ENCODE measurements at places on chromosomes 3 and 15.

GRCh38 chr3:109355625-109356441, 18.5 kb upstream of the DPPA4 start:
- DNase-seq, result no peak

DNA sequence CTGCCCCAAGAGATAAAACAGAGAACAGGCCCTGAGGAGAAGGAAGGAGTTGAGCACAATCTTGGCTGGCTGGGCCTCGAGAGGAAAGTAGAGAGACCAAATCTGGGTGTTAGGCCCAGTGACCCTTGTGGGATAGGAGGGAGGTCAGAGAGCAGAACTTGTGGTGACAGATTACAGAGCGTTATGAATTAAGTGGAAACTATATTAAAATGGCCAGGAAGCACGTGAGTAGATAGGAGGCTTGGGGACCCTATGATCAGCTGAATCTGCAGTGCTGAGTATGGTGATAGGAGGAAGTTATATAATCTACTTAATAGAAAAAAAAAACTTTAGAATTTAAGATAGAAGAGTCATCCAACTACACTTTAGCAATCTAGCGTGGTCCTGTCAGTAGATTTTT, 30.0 kb downstream of the ST6GAL1 start:
- no peak for DNase-seq

DNA sequence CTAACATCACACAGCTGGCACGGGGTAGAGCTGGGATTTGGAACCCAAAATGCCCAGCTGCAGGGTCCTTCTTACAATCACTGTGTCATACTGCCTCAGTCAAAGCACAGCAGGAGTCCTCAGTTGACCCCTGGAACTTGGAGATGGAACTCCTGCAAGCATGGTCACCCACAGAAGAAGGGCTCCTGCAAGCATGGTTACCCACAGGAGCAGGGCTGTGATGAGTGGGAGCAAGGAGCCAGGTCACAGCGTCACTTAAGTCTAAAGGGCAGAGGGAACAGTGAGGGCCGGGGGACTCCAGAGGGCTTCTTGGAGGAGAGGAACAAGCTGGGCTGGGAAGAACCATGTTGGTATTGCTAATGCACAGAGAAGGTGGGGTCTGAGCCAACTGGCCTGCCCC, 24.9 kb downstream of the CCDC33 start:
- DNase-seq, result no peak

GRCh38 chr15:96554541-96554940, 224.0 kb downstream of the NR2F2 start:
- DNase-seq, result no peak

DNA sequence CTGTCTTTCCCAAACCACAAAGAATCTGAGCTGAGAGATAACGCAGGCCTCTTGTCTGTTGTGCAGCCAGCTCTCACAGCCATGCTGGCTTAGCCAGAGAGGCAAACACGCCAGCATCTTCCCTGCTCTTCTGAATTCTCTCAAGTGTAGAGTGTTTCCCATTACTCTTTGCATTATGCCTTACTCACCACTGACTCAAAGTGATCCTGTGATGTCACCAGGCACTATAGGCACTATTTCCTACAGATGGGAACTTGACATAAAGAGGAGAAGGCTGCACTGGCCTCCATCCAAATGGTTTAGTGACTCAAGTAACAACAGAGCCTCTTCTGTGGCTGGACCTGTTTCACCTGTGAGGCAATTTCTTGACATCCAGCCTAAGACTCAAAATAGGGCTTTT, 44.4 kb downstream of the PDZRN3 start:
- peak; percentile 3 for DNase-seq

DNA sequence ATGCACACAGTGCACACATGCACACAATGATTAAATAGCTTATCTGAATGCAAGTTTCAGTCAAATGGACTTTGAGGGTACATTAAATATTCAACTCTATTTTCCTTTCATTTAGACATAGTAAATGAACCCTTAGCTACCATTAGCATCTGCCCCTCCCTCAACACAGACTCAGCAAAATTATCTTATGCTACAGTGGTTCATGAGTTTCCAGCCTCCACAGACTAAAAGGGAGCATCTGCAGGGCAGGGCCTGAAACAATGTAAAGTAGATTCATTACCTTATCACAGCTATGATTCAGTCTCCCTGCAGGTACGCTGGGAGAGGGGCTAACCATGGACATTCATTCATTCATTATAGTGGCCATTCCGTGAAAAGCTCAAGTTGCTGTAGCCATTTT, 329.1 kb downstream of the VGLL3 start:
- DNase-seq, result no peak

GRCh38 chr15:79834495-79834894, 62.3 kb downstream of the MTHFS start:
- no peak for DNase-seq

- no peak for DNase-seq
Observed at GRCh38 chr3:169954142-169954756, 12.4 kb upstream of the SEC62 start.

DNA sequence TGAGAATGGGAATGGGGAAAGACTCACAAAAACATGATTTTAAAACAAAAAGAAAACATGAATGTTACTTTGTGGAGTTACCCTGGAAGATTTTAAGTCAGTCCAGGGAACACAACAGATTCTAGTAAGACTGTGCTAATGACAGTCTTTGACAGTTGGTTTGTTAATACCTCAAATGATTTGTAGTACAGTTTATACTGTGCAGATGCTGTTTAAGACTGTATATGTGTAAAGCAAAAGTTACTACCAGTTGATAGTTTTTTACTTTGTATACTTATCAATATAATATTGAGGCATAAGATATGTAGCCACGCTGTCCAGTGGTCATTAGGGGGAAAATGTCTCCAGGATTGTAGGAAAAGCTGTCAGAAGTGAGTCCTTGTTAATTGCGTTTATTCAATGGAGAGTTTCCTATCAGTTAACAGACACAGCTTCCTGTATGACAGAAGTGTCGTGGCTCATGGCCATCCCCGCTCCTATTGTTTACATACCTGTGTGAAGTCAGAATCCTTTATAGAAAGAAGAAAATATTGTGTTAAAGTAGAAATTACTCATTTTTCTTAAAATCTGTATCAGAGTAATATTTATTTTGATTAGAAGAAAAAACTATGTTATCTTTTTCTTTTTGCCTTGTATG, 36.0 kb downstream of the NKIRAS1 start:
- no peak for DNase-seq

GRCh38 chr15:59410391-59410896, 27.5 kb upstream of the FAM81A start:
- DNase-seq, result no peak

GRCh38 chr15:82105451-82106215, 59.8 kb upstream of the MEX3B start:
- DNase-seq, result no peak

DNA sequence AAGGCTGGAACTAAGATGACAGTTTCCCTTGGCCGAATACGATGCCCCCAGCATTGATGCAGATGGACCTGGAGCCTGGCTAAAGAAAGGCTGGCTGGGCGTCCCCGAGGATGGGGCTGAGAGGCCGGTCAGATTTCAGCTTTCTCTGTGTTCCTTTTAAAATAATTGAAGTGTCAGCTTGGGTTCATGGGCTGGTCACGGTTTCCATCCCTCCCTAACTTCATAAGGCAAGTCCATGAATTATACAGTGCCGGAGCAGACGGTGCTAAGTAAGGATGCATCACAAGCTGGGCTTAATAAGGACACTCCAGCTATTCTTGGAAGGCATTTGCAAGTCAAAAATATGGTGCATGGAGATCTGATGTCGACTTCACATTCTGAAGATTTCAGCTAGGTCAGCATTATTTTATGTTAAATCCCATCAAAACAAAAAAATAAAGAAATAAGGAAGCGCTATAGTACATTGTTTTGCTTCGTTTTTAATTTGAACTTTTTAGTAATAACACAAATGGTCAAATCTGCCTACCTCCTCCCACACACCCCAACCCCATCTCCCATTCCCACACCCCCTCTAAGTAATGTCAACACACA, 220.8 kb downstream of the RPLP1 start:
- no peak for DNase-seq

DNA sequence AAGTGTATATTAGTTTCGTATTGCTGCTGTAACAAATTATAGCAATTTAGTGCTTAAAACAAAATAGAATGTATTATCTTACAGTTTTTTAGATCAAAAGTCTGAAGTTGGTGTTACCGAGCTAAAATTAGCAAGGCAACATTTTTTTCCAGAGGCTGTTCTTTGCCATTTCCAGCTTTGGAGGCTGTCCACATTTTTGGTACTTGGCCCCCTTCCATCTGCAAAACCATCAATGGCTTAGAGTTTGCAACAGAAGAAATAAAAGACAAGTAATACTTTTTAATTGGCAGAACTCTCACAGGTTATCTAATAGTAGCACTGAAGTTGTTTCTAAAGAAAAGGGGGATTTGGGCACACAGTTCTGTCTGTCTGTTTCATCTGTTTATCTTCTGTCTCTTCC, 1248.5 kb downstream of the ROBO1 start:
- no peak for DNase-seq

- no peak for DNase-seq
Observed at GRCh38 chr15:71312731-71313460, 197.6 kb downstream of the THSD4 start.

DNA sequence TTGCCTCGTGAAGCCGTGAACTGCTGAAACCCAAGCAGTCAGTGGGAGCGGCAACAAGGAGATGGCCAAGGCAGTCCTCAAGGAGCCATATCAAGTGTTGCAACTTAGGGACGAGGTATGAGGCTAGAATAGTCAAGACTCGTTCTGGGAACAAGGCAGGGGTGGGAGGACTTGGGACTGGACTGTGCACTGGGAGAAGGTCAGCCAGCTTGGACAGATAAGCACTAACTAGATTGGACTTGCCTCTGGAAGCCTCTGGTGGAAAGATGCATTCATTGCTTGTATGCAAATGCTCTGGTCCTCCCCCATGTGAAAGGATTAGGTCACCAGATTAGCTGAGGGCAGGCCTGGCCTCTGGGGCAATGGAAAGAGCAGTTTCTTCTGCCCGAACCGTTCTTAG, 123.3 kb upstream of the CTNNB1 start:
- no peak for DNase-seq

DNA sequence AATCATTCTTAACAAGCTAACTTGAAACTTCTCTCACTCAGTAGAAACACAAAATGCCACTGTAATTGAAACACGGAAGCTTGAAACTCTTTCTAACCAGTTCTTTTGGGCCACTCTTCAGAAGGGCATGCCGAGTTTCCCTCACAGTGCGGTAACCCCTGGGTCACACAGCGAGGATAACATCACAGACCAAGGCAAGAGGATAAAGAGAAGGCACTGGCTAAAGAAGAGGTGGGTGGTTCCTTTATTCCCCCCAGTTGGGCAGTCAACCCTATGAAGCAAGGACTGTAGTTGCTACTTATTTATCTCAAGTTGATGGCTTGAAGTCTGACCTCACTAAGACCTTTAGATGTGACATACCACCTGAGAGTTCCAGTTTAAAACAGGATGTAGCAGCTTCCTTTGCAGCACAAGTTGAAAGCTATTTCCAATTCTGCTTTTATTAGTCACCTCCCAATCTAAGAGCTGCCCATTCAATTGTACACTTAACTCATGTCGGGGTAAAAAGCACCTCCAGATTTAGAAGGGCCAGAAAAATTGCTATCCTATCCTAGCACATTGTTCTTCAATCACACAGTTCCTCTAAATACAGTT, 272.4 kb downstream of the TIGIT start:
- no peak for DNase-seq

DNA sequence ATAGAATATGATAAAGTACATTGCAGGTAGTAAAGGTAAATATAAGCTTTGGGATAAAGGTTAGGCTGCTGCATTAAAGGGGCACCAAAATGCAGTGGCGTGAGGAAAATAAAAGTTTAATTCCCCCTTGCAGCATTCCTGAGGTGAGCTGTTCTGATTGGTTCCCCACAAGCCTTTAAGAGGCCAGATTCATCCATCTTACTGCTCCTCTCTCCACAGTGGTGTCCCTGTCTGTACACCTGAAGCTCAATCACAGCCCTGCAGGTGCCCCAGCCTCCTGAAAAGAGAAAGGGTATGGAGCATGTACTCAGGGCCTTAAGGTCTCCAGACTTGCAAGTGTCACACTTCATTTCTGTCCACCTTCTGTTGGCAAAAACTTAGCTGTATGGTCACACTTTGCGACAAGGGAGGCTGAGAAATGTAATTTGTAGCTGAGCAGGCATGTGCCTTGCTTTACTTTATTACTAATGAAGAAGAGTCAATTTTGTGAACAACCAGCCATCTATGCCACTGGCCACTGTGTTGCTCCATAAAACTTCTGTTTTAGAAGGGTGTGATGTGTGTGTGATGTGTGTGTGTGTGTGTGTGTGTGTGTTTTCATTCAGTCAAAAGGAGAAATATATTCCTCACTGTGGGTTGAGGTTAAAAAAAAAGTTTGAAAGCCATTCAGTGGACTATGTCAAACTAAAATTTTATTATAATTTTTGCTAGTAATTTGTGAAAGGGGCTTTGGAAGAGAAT, 12.8 kb downstream of the LACTB start:
- DNase-seq, result no peak

GRCh38 chr15:75061272-75061671, 37.9 kb downstream of the PPCDC start:
- DNase-seq, result no peak

GRCh38 chr3:110542552-110543150, 529.0 kb upstream of the NECTIN3 start:
- no peak for DNase-seq

DNA sequence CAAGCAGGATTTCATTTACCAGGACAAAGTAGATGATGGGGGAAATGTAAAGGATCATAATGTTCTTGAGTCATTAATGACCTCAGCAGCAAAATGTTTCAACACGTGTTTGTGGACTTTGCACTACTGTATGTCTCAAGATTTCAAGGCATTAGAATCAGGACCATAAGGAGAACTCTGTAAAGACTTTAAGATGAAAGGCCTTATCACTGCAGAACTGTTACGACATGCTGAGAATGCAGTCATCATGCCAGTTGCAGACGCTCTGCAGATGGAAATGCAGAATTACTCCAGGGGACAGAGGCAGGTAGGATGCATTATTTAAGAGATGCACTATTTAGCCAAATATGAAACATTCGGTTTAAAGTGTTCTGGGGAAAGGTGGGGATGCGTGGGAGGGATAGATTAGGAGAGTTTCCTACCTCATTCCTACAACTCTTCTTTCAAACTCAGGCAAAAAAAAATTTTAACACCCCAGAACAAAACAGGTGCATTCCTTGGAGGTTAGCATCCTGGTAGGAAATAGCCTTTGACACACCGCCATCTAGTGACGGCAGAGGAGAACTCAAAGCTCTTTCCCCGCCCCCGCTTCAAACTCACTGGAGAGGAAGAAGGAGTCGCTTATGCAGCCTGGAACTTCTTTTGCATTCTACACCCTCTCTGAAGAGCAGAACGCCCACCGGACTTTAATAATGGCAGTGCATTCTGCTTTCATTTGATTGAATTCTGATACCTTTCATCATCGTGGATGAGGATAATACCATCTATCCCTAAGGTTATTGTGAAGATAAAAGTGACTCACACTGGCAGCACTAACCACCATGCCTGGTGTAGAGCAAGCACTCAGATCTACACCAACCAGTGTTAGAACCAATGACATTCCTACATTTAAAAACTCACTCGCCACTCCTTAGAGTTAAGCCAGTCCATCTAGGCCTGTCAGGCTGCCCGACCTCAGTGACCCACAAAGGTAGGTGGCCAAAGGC, 43.1 kb upstream of the TOPAZ1 start:
- DNase-seq, result peak; percentile 23

GRCh38 chr3:135629701-135630408, 335.7 kb upstream of the PPP2R3A start:
- no peak for DNase-seq
